HCEC 1CT (cell line): ENCODE measurements at places on chromosomes 2 and 18.

GRCh38 chr18:70319187-70319586, 30.3 kb downstream of the SOCS6 start:
- DNase-seq, result no peak

- peak; percentile 60 for DNase-seq
Observed at GRCh38 chr2:165698444-165698884, 95.6 kb downstream of the GALNT3 start.

DNA sequence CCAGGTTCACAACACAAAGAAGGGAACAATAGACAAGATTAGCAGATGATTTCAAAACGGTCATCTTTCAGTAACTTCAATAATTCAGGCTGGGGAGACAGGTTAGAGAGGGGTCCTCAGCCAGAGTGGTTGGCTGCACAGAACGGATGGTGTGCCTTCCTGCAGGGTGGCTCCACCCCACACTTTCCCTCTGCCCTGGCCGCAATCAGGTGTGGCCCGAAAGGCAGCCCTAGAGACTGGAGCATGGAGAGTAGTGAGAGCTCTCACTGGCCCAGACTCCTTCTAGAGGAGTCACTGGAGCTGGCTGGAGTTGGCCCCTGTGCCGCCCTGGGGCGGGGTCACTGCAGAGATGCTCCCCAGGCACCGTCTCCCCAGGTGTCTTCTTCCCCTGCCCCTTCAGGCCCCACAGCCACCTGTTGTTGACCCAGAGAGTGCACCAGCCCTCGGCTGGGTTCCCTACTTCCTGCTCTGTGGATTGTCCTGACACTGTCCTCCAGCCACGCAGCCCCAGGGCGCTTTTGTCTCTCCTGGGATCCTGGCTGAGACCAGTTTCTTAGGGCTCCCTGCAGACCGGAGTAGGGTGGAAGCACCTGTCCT, 126.8 kb downstream of the PXDN start:
- DNase-seq, result no peak

GRCh38 chr2:186379052-186379451, 107.0 kb upstream of the ZC3H15 start:
- no peak for DNase-seq

DNA sequence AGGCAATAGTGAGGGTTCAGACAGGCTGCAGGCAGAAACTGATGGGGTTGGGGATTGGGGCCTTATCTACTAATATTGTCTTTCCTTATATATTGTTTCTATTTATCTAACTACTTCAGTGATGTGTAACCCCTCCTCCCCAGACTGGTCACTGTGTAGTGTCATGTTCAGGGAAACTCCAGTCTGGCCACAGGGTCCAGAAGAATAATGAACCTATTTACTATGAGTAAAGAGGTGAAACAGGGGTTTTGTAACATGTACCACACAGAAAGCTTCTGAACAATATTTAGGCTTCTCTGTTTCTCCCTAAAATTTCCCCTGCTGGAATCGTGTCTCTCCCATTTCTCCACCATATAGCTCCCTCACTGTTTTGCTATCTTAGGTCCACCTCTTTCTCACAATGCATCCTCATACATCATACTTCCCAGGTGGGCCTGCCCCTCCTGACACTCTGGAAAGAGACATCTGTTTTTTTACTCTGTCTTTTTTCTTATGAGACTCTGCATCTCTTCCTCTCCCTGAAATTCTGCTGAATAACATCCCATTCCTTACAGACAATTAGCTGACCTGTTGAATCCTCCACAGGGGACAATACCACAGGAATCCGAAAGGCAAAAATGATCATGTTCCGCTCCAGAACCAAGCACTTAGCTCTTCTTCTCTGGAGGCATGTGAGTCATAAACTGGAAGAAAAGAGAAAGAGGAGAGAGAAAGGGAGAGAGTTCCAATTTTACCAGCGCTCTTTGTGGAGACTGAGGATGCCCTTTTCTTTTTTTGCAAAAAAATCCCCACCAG, 154.8 kb downstream of the ZEB2 start:
- DNase-seq, result no peak

- no peak for DNase-seq
Observed at GRCh38 chr18:27478459-27478858, 293.4 kb upstream of the CHST9 start.

GRCh38 chr2:221005338-221005737, 566.8 kb downstream of the EPHA4 start:
- no peak for DNase-seq

DNA sequence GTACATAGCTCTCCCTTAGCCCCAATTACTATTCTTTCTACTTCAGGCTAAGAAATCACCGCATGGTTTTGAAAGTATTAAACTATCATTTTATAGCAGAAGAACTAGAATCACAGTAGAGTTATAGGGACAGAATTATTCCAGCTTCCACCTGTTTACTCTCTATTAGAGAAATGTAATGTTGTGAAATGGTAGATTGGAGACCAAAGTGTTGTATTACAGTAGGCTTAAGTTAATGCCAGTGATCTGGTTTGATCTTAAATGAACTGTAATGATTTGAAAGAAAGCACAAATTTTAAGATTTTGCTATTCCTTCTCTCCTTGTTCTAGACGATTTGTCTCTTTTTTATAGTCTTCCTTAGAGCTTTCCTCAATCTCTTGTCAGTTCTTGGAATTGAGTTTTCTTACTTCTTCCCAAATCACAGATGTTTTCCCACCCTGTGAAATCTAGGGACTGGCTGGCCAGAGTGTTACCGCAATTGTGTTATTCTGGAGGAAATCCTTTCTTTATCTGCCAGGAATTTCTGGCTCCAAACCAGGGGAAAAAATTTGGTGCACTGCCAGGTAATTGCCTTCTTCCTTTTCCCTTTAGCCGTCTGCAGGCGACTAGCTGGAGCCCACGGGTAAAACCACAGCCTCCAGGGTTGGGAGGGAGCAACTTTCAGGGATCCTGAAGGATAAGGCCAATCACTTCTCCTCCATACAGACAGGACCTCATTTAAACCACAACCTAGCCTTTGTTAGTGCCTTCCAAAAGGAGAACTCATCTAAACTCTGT, 51.7 kb downstream of the NOP58 start:
- DNase-seq, result peak; percentile 64

DNA sequence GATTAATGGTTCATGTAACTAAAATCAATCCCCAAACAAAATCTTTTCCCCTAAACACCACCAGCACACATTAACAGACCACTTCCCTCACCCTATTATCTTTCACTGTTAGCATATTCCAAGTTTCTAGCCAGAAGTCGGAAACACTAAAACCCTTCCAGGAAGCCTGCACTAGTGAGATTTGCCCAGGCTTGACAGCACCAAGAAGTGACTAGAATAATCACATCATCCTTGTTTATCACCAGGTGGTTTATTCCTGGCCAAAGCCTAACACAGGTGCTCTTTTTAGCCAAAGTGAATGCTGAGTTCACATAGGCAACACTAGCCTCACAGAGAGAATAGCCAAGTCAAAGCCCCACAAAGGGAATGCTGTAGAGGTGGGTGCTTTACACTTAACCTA, 221.2 kb upstream of the HNRNPA3 start:
- DNase-seq, result no peak

GRCh38 chr2:59296279-59296678, 1055.2 kb upstream of the FANCL start:
- DNase-seq, result no peak

GRCh38 chr2:239822146-239822831, 202.9 kb downstream of the NDUFA10 start:
- DNase-seq, result no peak
